ENCODE measurements at places on chromosomes 5 and 9.

DNA sequence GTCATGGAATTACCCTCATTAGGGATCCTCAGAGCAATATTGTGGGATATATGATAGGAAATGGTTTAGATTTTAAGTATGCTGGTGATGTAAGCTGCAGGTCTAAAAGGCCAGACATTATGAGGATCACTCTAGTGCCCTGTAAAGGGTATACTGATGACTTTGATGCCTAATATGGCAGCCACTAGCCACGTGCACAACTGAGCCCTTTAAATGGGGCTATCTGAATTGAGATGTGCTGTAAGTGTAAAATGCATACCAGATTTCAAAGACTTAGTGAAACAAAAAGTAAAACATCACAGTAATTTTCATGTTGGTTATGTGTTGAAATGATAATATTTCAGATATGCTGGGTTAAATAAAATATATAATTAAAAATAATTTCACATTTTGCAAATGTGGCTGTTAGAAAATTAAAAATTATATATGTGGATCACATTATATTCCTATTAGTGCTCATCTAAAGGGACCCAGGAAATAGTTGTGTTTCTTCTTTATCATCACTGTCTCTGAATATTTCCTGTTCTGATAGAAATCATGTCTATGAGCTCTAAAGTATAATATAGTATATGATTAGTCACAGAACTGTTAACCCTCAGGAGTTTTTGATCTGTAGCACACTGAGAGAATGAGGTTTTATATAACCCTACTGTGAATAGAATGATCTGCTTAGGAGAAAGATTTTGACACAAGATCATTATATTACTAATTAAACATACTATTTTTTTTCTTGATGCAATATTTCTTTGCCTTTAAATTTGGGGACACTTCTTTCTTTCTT is 50.1 kb downstream of the OSTF1 start:
- DNase-seq = no peak

- DNase-seq = no peak
Measured at GRCh38 chr9:23779220-23779619, 46.8 kb downstream of the ELAVL2 start.

GRCh38 chr5:86749841-86750240 is 132.1 kb downstream of the COX7C start:
- no peak for DNase-seq

DNA sequence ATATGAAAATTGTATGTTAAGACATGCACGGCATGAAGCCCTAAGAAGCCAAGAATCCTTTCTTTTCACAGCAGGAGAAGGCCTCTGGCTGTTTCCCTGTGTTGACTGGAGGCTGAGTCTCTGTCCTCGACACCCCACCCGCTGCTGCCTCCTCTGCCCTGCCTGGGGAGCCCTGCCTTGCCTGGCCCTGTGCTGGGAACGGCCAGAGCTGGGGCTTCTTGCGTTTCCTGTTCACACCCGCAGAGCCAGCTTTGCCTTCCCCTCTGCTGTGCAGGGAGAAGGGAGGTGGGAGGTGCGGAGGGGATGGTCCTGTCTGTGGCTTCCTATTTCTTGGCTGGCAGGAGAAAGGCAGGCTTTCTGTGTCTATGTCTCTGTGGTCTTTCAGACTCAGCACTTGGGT is 6.9 kb upstream of the GMCL2 start:
- DNase-seq = no peak

DNA sequence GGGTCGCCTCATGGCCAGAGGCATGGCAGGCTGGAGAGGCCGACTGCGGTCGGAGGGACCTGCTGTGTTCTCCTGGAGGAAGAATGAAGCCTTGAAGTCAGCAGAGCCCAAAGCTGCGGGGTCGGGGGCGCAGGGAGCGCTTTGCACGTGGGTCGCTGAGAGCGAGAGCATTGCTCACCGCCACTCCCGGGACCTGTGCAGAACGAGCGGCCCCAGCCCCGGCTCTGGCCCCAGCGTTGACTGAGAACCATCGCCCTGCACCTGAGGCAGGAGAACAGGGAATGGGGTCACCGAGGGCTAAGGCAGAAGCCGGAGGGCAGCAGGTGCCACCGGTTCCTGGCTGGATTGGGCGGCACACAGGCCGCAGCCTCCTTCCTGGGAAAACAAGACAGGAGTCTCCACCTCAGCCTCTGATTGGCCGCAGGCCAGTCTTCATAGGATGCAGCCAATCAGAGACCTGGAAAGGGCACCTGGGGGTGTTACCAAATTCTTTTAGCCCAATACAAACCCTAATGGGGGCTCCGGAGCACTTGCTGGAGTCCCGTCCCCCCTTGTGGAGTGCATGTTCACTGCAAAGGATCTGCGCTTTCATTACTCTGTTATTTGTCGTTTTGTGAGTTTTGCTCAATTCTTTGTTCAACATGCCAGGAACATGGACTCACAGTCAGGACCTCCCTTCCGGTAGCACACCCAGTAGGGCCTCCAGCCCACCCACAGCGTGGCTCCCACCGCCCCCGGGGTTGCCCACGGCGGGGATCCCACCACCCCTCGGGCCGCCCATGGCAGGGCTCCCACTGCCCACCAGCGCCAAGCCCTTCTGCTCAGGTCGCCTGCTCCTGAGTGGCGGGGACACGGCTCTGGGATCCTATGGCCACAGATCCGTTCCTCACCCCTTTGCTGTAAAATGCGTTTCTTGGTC is 24.7 kb upstream of the SLC6A19 start:
- no peak for DNase-seq

DNA sequence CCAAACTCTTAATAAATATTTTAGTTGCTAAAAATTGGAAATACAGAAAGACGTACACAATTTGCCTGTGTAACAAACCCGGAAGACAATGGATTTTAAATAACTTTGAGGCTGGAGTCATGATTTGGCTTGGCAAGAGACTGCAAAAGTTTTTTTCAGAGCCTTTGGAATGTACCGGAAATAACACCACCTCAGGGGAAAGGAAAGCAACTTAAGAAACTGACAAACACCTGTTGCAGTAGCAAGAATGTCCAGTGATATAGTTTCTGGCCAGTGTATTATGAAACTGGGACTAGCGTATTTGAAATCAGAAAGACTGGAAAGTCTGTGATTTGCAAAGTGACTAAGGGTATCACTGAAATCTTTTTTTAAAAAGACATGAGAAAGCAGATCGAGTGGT is 842 bp downstream of the MUSK start:
- peak; percentile 74 for DNase-seq

DNA sequence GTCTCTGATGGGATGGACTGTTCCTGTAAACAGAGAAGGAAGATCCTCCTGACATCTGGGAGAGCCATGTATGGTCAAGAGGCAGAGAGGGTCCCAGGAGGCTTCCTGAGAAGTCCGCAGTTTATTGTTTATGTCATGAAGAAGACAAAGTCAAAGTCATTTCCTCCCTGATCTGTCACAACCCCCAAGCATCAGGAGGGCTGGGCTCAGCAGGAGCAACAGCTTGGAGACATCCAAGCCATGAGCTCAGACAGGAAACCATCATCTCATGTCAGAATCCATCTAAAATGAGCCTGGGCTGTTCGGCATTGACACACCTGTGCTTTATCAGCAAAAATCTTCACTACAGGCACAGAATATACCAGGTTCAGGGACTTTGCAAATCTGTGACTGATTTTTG is 325.0 kb upstream of the MSX2 start:
- DNase-seq = no peak

DNA sequence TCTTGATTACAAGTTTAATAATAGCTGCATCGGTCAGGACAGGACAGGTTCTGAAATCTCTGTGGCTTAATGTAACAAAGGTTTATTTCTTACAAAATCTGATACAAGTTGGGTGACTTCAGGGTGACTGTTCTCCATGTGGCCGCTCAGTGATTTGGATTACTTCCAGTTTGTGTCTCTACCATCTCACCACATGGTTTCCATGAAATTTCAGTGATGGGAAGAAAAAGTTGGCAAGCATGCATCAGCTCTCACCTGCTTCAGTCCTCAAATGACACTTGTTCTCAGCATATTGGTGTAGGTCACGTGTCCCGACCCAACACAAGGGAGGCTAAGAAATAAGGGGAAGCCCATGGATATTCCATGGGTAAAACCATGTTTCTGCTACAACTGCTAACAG is 7.8 kb upstream of the TMEM268 start:
- no peak for DNase-seq

DNA sequence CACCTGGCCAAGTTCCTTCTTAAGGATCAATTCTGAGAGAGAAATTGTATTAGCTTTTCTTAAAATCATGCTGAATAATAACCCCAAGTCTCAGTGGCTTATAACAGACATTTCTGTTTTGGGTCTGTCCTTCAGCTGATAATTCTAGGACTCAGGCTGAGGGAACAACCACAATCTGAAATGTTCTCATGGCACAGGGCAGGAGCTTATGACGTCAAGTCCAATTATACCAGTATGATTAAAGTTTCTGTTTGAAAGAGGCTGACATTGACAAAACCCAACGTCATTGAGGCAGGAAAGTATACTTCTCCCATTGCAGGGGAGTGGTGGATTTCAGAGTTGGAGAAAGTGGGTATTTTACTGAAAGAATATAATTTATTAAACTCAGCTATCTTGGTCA is 21.8 kb downstream of the CENPH start:
- no peak for DNase-seq

All from choroid plexus epithelial cell (primary cell).